ENCODE measurements at places on chromosomes 6 and 20.

DNA sequence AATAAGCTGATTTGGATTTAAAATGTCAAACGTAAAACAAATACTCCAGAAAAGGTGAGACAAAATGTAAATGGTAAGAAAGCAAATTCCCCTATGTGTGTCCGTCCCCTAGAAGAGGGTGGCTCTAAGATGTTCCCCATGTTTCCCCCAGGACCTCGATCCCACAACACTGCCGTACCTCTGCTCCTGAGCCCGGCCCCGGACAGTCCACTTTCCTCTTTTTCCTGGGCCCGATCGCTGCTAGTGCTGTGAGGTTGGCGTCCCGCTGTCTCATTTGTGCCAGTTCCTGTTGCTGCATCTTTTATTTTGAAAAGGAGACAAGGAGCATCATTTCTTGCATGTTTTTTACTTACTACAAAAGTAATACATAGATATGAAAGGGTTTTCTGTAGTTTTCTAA lies 68.3 kb downstream of the TAF4 start:
- no peak for DNase-seq

- DNase-seq: no peak
Observed at GRCh38 chr6:162017536-162017935, 710.0 kb downstream of the PRKN start.

DNA sequence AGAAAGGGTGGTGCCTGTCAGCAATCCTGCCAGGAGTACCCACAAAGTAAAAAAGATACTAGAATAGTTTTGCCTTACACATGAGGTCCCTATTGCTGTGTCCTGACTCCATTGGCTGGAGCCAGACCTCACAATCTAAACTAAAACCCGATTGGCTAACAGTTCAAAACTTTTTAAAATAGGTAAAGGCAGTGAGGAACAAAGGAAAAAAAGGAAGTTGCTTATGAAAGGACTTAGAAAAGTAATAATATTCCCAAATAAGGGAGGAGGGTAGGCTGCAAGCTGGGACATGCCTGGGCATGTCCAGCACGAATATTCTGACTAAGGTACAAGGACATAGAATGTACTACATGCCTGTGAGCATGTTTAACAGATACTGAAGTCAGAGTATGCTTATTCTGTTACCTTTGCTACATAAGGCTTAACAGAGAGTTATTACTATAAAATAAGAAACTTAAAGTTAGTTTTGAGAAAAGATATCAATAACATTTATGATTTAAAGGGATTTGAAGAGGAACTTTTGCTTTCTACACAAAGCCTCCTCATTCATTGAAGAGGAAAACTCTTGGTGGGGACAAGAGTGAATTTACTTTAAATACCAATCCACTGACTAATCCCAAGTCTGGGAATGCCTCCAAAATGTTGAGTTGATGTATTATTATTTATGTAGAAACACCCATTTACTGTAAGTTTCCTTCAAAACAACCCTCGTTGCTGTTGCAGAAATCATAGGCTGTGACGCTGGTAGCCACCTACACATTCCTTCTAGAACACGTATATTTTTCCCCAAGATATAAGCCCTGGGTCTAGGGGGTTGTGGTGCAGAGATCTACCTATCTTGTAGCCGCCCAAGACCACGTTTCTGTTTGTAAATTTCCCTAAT lies 8.2 kb upstream of the MTHFD1L start:
- peak; percentile 53 for DNase-seq

DNA sequence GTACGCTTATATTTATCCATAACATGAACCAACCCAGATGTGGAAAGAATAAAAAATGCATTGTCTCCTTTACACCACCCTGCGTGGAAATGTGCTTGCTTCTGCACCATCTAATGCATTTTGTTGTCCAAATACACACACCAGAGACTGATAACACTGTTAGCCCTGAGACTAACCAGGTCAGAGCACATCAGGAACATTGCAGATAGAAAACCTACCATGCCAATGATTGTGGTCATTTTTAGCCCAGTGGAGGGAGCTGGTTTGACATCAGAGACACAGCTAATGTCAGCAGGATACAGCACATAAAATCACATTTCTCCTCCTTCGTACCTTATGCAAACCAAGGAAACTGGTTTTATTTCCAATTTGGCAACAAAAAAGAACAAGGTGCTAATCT lies 528.7 kb downstream of the DOK5 start:
- DNase-seq: no peak

DNA sequence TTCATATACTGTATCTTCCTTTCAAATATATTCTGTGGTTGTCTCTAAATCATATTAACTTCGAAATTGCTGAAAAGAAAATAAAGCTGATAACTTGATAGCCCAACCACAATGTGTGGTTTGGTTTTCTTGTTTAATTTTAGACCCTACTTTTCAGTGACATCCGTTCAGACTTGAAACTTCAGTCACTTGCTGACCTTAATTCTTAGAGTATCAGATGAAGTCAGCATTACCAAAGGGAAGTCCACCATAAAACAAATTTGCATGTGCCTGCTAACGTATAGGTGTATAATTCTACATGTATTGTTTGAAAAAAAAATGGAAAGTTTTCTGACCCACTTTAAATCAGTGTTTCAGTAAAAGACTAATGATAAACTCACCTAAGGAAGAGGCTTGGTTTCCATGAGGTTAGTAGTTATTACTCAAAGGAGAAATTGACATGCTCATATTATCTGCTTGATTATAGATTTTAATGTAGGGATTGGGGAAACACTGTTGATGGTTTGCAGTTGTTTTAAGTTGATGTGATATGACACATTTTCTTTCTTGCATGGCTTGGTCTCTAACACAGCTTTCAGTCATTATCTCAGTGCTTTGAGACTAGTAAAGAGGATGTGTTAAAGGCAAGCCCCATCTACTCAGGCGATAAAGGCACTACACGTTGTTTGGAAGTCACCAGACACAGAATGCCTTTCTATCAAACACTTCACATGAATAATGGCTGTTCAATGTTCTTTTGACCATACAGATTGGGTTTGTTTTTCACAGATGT lies 5.2 kb upstream of the IL17A start:
- no peak for DNase-seq

DNA sequence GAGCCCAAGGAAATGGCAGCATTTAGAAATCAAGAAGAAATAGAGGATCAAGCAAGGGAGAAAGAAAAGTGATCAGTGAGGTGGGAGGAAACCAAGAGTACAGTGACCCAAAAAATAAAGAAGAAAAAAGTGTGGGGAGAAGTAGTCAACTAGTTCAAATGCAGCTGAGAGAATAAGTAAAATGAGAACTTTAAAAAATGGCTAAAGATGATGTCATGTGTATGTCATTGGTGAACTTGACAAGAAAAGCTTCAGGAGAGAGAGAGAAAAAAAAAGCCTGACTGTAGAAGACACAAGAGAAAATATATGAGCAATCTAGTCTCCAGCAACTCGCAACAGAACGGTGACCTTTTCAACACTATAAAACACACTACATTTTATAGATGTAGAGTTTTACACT lies 6.3 kb downstream of the GPR6 start:
- DNase-seq: no peak

DNA sequence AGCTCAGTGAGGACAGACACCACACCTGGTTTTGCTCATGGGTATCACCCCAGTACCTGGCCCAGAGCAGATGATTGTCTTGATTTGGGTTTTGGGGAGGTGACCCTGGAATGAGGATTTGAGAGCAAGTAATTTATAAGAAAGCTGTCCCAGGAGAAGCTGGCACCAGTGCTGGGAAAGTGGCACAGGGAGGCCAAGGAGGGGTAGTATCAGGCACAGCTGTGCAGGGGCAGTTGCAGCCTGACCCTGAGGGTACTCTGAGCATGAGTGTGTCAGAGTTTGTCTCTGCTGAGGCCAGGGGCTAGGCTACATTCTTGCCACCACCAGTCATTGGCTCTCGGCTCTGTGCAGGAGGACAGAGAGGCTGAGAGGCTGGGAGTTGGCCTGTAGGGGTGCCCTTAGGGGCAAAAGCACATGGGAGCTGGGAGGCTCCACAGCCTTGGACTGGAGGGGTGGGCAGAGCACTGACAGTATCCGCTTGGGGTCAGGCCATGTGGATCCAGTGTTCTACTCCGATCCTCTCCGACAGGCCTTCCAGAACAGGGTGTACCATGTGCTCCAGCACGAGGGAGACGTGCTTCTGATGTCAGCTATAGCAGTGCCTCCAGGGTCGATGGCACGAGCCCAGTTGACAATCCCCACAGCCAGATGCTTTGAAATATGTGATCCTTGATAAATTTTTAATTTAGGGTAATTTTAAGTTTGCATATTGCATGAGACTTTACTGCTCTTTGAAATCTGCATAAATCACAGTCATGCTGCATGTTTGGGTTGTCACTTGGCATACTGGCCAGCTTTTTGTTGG lies 121.3 kb downstream of the PHACTR3 start:
- no peak for DNase-seq

GRCh38 chr6:102766963-102767362 lies 1373.5 kb downstream of the GRIK2 start:
- no peak for DNase-seq

DNA sequence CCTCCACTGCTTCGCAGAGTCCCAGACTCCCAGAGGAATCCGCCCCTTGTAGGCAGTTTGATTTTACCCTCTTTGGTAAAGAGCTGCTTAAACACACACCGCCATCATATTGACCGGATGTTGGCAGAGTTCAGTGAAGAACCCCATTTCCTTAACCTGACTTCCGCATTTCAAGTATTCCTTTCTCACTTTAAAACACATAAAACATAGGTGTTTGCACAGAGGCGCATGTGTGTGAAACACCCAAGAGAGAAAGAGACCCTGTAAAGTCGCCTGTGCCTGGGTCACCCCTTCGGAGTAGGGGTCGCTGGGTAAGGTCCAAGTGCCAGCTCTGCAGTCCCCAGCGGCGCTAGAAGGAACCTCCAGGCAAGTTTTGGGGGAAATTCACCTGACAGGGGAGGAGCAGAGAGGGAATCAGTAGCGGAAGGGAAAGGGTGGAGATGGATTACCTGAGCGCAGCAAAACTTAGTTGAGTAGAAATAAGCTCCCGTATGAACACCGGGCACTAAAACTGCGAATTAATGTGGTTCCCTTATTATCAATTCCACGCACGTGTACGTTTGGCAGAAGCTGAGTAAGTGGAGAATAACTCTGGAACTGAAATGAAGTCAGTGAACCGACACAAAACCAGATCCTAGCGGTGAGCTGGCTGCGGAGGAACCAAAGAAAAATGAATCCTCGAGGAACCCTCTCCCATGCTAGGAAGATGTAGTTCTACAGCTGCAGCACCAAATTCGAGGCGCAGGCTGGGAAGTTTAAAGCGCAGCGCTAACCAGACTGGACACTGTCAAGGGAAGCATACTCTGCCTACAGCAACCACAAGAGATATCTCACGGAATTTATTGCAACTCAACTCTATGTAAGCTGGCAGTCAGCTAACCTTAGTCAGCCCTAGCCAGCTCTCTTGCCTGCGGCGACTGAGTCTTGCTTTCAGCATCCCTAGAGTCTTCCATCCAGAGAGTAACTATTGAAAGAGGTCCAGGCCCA lies 3.5 kb upstream of the HTR1B start:
- no peak for DNase-seq

DNA sequence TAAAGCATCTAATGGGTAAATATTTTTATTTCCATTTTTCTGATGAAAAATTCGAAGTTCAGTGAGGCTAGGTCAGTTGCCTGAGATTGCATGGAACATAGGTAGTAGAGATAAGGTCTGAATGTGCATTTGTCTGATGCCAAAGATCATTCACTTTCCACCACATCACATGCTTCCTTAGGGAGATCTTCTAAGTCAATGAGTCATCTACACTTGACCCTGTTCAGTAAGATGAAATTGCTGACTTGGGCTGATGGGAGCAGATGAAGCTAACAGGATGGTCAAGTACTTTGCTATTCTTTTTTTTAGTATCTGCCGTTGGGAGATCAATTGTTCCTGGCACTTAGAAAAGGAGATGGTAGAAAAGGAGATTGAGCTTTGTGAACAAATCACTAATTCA lies 511.3 kb downstream of the PHF3 start:
- no peak for DNase-seq

DNA sequence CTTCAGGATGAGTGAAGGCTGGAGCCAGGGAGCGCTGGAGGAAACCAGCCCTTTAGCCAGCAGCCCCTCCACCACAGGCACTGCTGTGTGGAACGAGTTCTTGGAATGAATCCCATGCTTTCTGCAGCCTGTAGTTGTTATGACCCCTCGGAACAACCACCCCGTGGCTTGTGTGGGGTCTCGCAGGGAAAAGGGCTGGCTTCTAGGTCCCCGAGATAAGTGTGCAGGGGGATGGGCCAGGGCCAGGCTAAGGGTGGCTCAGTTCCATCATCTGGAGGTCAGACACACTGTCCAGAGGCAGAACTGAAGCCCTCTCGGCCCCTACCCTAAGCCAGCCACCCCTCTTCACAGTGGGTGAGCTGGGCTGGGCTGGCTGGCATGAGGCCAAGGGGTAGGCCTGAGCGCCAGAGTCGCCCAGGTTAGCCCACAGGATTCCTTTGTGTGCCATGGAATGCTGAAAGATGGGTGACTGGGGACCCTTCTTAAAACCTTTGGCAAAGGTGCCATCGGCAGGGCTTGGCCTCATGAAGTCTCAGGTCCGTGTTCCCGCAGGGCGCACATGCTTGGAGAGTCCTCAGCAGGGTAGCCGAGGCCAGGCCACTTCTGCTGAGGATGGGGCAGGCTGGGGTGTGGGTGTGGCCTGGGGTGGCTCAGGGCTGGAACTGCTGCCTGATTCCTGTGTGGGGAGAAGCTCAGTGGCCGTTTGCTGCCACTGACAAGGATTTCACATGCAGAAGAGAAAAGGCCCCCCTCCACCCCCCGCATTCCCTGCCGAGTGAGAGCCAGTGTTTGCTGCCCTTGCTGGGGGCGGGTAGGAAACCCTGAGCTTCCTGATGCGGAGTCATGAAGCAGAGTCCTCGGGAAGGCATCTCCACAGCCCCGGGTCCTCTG lies 24.6 kb downstream of the SPATA2 start:
- no peak for DNase-seq

- no peak for DNase-seq
Observed at GRCh38 chr20:53706008-53706465, 112.4 kb upstream of the ZNF217 start.

DNA sequence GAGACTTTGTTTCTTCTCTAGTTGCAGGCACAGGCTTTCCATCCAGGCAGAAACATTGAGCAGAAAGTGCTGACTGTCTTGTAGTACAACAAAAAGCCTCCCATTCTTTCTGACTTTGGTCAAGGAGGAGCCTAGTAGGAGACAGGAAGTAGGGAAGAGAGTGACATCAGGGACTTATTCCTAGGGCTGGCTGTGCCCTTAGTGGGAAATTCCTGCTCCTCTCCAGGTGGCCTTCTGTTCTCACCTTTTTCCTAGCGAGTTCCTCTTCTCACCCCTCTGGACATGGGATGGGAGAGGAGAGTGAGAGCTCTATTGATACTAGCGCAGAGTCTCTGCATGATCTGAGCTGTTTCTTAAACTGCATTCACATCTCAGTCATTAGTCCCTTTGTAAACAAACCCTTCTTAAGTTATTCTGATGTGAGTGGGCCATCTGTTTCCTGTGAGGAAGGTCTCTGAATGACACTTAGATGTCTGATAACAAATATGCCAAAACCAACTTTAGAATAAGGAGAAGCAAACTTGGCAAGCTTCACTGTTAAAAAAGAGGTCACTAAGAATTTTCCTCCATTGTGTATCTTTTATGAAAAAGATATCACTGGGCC lies 455.0 kb downstream of the GJA1 start:
- DNase-seq: no peak
